CD4-positive, alpha-beta T cell treated with Interleukin-15 for 4 hours (primary cell): ENCODE measurements at places on chromosomes 5 and 9.

DNA sequence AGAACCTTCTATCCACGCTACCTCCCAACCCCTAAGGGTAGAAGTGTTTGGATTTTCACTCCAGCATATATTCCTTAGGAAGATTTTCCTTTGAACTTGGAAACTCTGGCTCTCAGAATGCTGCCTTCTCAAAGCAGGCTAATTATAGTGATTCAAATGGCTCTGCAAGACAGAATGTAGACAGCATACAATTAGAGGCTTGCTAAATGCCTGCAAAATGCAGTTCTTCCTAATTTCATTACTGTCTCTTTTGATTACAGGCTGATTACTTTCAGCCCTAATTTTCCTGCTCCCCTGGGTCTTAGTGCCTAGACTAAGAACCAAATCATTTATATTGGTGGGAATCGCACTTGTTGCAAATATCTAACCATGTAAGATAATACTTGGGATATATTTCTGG lies 50.8 kb downstream of the ANKDD1B start:
- DNase-seq: no peak

GRCh38 chr5:144377207-144377606 lies 206.5 kb downstream of the KCTD16 start:
- no peak for DNase-seq

- peak; percentile 95 for DNase-seq
Observed at GRCh38 chr5:67206929-67207328, 10.3 kb upstream of the CD180 start.

DNA sequence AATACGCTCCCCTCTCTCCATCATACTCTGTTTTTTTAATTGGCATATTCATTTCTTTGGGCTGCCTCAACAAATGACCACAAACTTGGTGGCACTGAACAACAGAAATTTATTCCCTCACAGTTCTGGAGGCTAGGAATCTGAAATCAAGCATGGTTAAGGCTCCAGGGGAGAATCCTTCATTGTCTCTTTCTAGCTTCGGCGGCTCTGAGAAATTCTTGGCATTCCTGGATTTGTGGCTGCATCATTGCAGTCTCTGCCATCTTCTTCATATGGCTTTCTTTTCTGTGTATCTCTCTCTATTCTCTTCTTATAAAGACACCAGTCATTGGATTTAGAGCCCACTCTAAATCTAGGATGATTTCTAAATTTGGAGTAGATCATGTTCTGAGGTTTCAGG lies 10.9 kb upstream of the SLC24A2 start:
- DNase-seq: no peak

- no peak for DNase-seq
Observed at GRCh38 chr9:76359365-76359764, 34.9 kb downstream of the RFK start.

DNA sequence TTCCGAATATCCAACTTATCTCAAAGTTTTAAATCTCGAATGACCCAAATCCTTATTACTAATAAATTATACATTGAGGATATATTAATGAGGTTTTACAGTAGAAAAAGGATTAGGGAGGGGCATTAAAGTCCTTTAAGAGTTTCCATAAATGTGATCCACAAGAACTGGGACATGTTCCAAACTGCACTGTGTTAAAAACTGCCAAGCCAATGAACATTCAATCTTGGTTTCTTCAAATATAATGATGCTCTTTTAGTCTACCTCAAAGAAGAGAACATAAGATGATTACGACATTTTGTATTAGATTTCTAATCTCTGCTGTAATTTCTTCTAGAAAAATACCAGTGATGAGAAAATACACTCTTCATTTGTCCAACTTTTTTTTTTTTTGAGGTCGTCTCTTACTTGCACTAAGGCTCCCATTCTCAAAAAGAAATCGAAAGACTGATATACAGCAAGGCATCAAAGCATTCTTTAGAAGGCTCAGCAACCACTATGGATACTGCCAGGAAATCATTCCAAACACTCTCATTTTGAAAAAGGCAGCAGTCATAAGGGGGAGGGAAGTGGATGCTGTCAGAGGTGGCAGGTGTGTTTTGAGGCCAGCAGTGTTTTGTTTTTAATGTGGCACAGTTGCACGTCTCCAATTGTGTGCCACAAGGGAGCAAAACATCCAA lies 1.7 kb downstream of the PTAR1 start:
- no peak for DNase-seq

GRCh38 chr5:97623441-97623840 lies 440.4 kb upstream of the RIOK2 start:
- DNase-seq: no peak

GRCh38 chr9:125484350-125485282 lies 222.4 kb downstream of the MAPKAP1 start:
- no peak for DNase-seq

- DNase-seq: no peak
Observed at GRCh38 chr9:2082772-2083171, 67.6 kb downstream of the SMARCA2 start.

DNA sequence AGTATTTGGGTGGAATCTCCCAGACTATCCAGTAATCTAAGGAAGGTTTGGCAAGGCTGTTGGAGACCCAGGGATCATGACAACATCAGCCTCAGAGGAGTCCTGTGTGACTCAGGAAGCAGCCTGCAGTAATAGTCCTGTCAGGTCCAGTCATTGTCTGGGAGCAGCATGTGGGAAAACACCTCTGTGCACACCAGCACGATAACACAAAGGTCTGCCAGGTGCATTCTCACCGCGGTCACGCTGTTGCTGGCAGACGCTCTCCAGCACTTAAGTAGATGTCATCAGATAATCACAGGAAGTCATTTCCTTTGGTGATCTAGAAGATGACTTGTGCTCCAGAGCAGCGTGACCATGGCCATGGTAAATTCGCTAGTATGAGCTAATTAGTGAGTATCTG lies 99.2 kb upstream of the IQGAP2 start:
- DNase-seq: peak; percentile 50

DNA sequence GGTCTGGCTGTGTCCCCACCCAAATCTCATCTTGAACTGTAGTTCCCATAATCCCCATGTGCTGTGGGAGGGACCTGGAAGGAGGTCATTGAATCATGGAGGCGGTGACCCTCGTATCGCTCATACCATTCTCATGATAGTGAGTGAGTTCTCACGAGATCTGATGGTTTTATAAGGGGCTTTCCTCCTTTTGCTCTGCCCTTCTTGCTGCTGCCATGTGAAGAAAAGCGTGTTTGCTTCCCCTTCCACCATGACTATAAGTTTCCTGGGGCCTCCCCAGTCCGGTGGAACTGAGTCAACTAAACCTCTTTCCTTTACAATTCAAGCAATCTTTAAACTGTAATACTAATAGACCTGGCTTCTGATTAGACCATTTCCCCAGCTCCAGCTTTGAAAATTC lies 92.2 kb upstream of the SARDH start:
- DNase-seq: no peak

- no peak for DNase-seq
Observed at GRCh38 chr5:37915097-37915736, 75.4 kb upstream of the GDNF start.

DNA sequence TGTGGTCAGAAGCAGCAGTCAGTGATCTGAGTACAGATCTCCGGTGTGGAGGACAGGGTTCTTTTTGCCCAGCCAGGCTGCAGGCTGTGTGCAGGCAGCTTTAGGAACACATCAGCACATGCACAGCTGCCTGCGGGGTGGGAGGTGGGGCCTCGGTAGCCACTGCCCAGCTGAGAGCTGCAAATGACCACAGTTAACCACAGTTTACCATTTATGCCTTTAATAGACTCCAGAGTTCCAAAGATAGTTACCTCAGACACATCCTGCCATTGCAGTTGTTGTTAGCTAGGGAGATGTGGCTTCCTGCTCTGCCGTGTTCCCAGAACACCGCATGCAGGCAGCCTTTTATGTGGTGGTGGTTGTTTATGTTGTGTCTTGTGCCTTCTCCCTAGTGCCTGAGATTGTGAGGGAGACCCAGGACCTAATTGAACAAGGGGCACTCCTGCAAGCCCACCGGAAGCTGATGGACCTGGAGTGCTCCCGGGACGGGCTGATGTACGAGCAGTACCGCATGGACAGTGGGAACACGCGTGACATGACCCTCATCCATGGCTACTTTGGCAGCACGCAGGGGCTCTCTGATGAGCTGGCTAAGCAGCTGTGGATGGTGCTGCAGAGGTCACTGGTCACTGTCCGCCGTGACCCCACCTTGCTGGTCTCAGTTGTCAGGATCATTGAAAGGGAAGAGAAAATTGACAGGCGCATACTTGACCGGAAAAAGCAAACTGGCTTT lies 10.2 kb downstream of the EXOC3 start:
- DNase-seq: no peak

- DNase-seq: no peak
Observed at GRCh38 chr5:137782984-137783536, 28.9 kb upstream of the HNRNPA0 start.

GRCh38 chr9:88987661-88988060 lies 3.6 kb upstream of the S1PR3 start:
- DNase-seq: no peak

GRCh38 chr9:124489222-124489621 lies 18.0 kb downstream of the NR5A1 start:
- DNase-seq: no peak

- no peak for DNase-seq
Observed at GRCh38 chr5:8291641-8292040, 422.7 kb downstream of the MTRR start.

DNA sequence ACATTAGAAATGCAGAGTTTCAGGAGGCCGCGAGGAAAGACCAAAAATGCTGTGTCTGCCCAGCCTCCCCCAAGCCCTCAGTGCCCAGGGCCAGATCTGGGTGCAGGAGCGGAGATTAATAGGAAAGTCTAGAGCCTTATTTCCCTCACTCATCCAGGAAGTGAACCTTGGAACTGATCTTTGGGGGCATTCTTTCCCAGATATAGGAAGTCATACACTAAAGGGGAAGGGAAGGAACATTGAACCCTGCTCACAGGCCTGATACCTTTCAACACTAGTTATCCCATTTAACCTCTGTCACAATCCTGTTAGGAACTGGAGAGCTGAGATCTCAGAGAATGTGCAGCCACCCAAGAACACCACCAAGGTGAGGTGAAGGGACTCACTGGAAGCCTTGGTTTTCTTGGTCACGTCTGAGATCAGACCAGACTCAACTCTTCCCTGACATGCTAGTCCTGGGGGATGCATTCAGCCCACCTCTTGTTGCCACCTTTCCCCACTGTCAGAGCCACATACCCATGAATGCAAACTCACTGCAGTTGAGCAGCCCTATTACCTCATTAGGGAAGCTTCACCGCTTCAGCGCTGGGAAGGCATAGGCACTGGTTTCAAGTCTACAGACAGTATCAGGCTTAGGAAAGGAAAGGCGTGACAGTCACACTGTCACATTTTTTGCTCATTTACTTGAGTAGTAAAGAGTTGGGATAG lies 95.0 kb downstream of the KIAA1958 start:
- DNase-seq: no peak

DNA sequence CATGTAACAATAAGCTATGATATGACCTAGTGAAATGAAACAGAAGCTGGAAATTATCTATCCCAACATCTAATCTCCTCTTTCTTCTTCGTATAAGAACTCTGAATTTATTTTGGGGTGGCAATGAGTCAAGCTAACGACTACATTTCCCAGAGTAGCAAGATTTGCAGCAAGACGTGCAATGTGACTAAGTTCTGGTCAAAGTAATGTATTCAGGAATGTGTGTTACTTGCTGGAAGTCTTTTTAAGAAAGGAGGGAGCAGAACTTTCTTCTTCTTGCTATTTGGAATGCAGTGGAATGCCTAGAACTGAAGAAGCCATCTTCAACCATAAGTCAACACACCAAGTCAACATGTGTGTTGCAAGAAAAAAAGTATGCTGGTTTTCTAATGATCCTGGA lies 406.6 kb upstream of the MEF2C start:
- DNase-seq: no peak

GRCh38 chr9:100554935-100555401 lies 22.9 kb upstream of the CAVIN4 start:
- no peak for DNase-seq

GRCh38 chr5:92713335-92713743 lies 867.7 kb downstream of the NR2F1-AS1 start:
- DNase-seq: no peak

DNA sequence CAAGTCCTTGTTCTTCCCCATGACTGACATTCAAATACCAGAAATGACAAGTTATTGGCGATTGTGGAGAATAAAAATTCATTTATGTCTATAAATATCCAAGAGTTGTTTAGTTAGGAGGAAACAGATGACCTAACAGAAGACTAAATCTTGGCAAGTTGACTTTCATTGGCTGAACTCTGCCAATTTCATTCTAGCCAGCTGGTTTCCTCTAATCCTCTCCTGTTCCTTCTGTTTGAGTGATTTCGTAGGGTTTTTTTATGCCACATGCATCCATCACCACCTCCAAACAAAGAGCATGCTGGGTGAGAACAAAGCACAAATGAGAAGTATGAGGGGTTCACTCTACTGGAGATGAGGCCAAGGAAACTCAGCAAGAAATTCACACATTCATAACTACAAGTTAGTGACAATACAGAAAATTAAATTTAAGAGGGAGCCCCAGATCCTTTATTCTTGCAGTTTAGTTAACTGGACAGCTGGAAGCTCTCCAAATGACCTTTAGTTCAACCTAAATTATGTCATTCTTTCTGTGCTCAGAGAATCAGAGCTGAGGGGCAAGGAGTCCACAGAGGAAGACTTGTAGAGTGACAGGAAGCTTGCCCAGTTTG lies 932.0 kb downstream of the TLE4 start:
- DNase-seq: no peak

DNA sequence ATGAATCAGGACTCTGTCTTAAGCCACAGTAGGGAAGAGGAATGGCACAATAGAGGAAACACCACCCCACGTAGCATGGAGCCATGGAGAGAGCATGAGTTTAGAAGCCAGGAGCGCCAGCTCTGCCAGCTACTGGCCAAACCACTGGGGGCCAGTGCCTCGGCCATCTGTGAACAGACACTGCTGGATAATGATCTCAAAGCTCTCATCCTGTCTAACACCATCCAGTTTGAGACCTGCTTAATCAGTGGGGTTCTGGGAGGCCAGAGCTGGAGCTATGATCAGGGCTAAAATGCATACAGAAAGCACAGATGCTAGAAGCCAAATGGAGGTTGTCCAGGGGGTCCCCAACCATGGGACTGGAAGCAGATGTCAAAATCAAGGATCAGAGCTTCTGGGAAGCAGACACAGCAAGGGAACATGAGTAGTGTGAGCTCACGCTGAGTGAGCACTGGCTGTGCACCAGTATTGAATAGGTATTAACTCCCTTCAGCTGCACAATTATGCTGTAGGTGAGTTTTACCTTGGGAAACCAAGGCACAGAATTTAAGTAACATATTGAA lies 92.7 kb downstream of the KCNIP1 start:
- DNase-seq: no peak

DNA sequence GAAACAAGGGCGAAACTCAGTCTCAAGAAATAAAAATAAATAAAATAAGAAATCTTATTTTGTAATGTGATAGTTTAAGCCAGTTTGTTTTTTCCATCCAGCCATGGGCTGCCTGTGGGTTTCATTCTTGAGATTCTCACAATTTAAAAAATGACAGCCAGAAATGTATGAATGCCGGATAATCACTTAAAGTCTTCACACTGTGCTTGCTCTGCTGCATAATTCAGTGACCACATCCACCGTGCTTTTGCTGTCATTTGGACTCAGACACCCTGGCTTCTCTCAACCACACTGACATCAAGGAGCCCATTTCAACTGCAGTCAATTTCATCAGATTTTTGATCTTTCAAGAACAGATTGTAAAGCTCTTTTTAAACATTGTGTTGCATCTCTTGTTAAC lies 61.0 kb upstream of the DAPK1 start:
- DNase-seq: no peak

GRCh38 chr5:122844910-122845228 lies 544 bp upstream of the SNX24 start:
- no peak for DNase-seq
